Nucleus accumbens (tissue), 56 donors: ENCODE measurements at places on chromosomes 5 and 9.
A peak's percentile ranks its signal among the peaks of the same experiment; 100 is the strongest.

DNA sequence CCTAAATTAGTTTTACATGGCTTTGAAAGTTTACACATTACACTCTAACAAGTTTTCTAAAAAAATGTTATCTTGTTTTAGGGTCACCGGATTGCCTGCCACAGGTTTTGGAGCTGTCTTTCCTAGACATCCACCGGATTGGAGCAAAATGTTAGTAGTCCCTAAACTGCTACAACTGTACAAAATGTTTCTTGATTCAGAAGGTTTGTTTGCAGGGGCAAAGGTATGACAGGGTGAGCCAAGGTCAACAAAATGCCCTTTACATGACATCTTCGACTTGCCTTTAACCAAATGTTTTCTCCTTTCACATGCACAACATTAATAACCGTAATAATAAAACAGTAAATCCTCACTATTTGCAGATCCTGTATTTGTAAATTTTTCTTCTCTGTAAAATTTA lies 37.2 kb downstream of the CFAP95 start:
- DNase-seq = no peak

DNA sequence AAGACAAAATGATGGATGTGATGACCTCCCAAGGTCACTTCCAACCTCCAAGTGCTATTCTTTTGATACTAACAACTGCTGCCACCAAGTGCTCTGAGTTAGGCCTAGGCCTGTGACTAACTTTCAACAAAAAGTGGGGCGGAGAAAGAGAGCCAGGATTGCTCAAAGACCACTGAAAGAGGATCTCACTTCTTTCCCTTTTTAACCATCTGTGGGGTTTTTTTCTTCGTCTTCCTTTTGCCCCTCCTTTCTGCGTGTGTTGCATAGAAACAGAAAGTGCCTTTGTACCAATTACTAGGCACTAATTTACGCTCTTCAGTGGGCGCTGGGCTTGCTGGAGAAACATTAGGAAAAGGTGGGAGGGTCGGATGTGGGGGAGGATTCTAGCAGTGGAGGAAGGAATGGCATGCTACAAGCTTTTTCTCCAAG lies 8.0 kb downstream of the KLF9 start:
- peak; percentile 56 for DNase-seq

GRCh38 chr9:123389070-123389469 lies 33.1 kb downstream of the CRB2 start:
- DNase-seq = no peak

DNA sequence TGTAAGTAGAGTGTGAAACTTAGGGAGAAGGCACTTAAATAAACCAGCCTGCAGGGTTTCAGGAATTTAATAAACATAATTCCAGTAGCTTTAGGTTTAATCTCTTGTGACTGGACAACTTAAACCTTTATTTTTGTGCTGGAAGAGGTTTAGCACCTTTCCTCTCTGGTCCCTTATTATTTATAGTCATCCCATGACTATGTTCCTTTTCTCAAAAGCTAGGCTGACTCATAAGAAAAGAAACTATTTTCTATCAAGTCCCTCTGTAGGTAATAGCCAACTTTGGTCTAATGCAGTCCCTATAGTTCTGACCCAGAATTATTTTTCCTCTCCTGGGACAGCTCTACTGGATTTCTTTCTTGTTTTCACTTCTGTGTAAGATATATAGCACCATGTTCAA lies 588.9 kb downstream of the NR2F1-AS1 start:
- DNase-seq = no peak

DNA sequence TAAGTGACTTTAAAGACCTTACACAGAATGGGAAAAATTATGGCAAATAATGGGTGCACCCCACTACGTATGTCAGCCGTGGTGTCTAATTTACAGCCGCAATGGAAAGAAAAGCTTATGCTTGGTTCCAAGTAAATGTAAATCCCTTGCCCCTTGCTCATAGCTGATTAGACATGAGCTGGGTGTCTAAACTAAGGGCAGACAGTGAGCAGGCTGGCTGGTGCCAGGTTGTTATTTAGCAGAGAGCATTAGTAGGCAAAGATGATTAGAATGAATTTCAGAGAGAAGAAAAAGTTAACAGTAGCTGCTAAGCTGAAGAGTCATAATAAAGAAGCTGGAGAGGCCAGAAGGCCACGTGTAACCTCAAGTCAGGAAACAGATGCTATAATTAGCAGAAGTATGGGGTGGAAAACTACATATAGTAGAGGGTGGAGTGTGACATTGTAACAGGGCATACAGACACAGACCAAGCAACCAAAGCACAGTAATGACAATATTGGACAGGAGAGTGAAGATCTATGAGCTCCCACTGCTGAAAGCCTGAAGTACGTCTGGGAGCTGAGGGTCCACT lies 257.7 kb downstream of the MCTP1 start:
- no peak for DNase-seq

DNA sequence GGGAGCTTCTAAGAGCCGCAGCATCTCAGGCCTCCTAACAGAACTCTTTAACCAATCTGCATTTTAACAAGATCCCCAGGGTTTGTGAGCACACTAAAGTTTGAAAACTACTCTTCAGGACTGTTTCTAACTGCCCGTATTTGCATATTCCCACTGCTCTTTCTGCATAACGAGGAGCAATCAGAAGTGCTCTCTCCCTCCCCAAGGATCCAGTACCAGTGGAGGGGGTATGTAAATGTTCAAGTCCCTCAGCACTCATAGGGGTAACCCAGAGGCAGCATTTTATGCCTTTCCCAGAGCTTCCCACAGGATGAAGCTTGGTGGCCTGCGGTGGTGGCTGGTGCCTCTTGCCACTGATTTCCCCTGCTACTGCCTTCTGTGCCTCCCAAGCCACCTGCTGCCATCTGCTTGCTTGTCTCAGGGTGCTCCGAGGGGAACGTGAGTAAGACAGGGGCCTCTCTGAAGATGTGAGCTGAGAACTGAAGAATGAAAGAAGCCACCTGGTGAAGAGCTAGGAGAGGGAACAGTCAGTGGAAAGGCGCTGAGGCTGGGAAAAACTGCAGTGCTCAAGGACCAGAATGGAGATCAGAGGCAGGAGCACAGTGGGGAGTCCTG lies 30.0 kb upstream of the PPP1R2B start:
- DNase-seq = no peak

GRCh38 chr5:24623624-24624023 lies 21.2 kb downstream of the CDH10 start:
- no peak for DNase-seq

- no peak for DNase-seq
Observed at GRCh38 chr9:98793031-98793430, 3.3 kb downstream of the ANKS6 start.

GRCh38 chr5:74647096-74647495 lies 6.6 kb upstream of the ENC1 start:
- no peak for DNase-seq

GRCh38 chr5:147093138-147093537 lies 141.7 kb upstream of the STK32A start:
- DNase-seq = no peak

DNA sequence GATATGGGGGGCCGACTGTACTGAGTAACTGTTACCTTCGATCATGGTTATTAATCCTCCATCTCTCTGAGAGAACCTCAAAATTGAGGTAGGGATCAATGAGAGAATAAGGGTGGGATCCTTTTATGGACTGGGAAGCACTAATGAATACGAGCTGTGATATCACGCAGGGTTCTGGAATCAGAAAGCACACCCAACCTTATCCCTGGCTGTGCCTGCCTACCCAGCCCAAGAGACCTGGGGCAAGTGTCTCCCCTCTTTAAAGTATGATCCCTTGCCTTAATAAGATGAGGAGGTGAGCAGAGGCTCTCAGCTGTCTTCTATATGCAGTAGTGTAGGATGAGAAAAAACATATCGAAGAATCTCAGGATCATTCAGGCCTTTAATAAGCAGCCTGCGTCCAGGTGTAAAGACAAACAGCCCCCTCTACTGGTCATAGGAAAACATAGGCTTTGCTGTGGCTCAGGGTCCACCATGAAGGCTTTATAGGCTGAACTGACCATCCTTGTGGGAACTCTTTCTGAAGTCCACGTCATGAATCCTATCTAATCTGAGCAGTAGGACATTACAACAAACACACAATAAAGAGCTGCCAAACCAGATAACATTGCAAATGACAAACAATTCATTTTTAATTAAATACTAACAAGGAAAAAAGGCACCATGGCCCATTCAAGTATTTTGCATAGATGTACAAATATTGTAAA lies 16.8 kb downstream of the NIPAL4 start:
- no peak for DNase-seq

DNA sequence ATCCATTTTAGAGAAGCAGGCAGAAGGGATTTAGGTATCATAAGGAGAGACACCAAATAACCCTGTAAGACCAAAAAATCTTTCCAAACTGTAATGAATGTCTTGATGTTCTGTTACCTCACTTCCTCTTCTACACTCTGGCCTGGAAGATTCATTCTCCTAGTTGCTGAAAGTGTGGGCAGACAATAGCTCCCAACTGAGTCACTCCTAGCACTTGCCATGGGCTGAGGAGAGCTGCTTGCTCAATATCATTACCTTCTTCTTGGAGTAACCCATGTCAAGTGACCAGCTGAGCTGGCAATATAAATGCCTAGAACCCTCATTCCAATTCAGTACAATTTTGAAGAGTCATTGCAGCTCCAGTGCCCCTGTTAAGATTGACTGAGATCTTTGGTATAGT lies 1985.5 kb upstream of the CDH6 start:
- DNase-seq = no peak

- no peak for DNase-seq
Observed at GRCh38 chr9:131045300-131046092, 36.5 kb downstream of the LAMC3 start.

GRCh38 chr9:98610211-98610610 lies 98.5 kb downstream of the GABBR2 start:
- no peak for DNase-seq

DNA sequence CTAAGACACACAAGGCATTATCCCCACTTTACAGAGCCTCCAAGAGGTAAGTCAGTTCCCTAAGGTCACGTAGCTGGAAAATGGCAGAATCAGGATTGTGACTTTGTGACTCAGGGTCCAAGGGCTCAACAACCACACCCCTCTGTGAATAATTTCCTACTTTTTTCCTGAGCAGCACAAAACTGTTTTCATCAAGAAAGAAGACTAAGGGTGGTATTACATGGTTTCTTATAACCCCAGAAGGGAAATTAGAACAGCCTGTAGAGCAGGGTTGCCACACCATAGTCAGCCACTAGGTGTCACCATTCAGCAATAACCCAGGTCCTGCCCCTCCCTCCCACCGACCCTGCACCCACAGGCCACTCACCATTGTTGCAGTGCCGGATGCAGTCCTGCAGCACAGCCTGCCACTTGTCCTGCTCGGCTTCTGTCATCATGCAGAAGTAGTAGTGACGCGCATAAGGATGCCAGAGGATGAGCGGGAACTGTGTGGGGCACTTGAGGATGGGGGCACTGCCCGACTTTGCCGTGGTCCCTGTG lies 72.1 kb downstream of the LRSAM1 start:
- no peak for DNase-seq

- DNase-seq = no peak
Observed at GRCh38 chr9:87068177-87068840, 121.0 kb upstream of the GAS1 start.

DNA sequence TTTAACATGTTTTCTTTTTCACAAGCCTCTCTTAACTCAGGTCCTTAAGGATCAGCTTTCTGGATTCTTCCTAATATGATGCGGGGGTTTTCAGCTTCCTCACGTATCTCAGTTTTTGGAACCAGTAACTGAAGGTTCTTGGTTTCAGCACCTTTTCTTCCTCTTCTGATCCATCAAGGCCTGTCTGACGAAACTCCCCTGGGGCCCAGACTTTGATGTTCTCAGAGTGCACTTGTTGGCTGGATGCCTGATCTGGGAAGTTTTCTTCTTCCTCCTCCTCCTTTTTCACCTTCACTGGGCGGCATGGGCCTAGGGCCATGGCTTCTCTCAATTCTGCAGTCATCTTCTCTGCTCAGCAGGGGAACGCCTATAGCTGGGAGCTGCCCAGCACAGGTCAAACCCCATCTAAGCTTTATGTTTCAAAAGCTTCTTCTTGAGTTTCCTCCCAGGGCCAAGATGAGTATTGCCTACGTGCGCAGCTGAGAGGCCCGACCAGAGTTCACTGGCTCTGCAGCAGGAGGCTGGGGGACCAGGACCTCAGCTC lies 44.8 kb downstream of the GHR start:
- DNase-seq = no peak

- no peak for DNase-seq
Observed at GRCh38 chr5:88438006-88438405, 169.4 kb upstream of the TMEM161B start.

GRCh38 chr5:69449511-69449910 lies 34.6 kb downstream of the MARVELD2 start:
- no peak for DNase-seq

- DNase-seq = peak; percentile 33
Observed at GRCh38 chr9:20683351-20684034, 566 bp upstream of the FOCAD start.

GRCh38 chr5:179325296-179326031 lies 19.8 kb downstream of the ADAMTS2 start:
- no peak for DNase-seq

DNA sequence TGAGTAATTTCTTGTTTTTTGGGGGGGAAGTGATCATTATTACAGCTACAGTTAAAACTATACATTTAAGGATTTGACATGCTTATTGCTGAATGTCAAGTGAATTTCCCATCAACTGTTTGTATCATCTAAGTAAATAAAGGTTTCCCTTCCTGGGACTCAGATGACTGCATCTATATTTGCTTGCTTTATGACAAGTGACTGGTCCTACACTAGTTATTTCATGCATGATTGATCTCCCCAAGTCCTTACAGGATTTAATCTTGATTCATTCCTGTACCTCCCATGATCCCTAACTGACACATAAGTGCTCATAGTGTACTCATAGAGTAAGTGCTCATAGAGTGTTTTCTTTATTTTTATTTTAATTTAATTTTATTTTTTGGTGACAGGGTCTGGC lies 2.8 kb downstream of the TXNDC8 start:
- DNase-seq = no peak

- no peak for DNase-seq
Observed at GRCh38 chr5:124580512-124580911, 165.9 kb downstream of the ZNF608 start.

- no peak for DNase-seq
Observed at GRCh38 chr5:159481751-159482150, 151.5 kb upstream of the IL12B start.

DNA sequence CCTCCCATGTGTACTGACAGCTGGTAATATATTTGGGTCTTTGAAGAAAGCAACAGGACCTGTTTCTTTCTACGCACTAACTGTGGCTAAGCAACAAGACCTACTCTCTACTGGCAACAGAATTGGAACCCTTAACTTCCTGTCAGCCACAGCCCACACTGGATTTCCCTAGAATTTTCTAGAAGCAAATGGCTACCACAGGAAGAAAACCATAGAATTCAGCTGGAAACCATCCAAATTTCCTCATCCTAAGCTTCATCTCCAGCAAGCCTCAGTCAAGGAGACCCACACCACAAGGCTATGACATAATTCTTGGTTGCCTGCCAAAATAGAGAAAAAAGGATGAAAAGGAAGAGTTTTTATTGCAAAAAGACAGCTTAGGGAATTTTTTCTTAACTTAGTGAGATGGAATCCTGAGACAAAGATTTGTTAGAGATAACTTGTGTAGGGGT lies 171.8 kb upstream of the TNC start:
- no peak for DNase-seq

GRCh38 chr9:119441338-119441737 lies 72.1 kb upstream of the BRINP1 start:
- DNase-seq = no peak
